Skin of body (tissue), 3 donors: ENCODE measurements at places on chromosomes 3 and 15. TPM values are rescaled to one million over a fixed set of nuclear protein-coding genes. Genes with fewer than 3 reads are reported as not detected.

Gene ADGRG7
- total RNA-seq, result 0.10 TPM

Gene TMCO5A
- total RNA-seq, result not detected

Gene GOLGA6B
- 0.10 TPM for total RNA-seq

Gene ANKRD63
- not detected for total RNA-seq

Gene SHC4
- total RNA-seq, result 3.5 TPM

Gene COLQ
- total RNA-seq, result 3.7 TPM

Gene RHOV
- 19.4 TPM for total RNA-seq

Gene SLC51A
- 0.49 TPM for total RNA-seq

DNA sequence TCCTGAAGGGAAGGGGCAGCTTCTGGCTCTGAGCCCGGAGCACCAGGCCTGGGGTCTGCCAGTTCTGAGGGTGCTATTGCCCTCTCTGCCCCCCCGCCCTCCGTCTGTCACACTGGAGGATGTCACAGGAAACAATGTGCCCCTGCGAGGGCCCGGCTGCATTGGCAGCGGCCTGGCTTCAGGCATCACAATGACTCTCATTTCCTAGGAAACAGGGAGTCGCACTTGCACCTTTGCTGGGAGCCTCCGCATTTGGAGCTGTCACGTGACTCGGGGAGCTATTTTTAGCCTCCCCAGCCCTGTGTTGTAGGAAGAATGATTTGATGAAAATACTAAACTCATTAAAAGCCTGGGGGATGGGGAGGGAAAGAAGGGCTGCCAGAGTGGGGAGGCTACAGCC, 518.9 kb downstream of the SHQ1 start:
- DNase-seq, result peak; percentile 35

- DNase-seq, result no peak
Measured at GRCh38 chr15:74400313-74400860, 32.9 kb upstream of the CYP11A1 start.

DNA sequence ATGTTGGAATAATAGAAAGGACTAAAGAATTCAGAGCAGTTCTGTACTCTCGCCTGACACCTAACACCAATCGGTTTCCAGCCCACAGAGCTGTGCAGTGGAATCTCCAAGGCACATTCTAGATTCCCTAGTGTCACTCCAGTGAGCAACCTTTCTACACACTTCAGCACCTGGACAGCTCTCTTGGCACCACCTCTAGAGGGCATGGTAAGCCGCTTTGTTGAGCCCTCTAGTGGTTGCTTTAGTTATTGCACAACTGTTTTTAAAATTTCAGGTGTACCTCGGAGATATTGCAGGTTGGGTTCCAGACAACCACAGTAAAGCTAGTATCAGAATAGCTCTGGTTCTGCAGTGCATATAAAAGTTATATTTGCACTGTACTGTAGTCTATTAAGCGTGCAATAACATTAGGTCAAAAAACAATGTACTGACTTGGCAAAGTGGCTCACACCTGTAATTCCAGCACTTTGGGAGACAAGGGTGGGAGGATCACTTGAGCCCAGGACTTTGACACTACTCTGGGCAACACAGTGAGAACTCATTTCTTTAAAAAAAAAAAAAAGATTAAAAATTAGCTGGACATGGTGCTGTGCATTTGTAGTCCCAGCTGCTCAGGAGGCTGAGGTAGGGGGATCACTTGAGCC, 26.5 kb upstream of the ERC2 start:
- peak; percentile 80 for DNase-seq

DNA sequence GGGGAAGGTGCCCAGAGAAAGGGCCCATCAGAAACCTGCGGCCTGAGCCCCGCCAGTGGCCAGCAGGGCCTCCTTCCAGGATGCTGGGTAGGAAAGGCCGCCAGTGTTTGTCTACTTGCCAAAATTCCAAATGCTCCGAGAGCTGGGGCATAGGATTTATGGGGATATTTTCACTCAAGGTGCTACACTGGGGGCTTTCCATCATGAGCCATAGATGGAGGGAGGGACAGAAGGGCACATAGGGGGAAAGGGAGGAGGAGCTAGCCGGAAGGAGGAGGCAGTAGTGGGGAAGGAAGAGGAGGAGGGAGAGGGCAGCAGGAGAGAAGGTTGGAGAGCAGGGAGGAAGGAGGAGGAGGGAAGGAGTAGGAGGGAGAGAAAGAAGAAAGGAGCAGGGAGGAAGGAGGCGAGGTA, 494.7 kb upstream of the PROK2 start:
- no peak for DNase-seq

GRCh38 chr15:69474291-69474690, 21.7 kb downstream of the RPLP1 start:
- no peak for DNase-seq

DNA sequence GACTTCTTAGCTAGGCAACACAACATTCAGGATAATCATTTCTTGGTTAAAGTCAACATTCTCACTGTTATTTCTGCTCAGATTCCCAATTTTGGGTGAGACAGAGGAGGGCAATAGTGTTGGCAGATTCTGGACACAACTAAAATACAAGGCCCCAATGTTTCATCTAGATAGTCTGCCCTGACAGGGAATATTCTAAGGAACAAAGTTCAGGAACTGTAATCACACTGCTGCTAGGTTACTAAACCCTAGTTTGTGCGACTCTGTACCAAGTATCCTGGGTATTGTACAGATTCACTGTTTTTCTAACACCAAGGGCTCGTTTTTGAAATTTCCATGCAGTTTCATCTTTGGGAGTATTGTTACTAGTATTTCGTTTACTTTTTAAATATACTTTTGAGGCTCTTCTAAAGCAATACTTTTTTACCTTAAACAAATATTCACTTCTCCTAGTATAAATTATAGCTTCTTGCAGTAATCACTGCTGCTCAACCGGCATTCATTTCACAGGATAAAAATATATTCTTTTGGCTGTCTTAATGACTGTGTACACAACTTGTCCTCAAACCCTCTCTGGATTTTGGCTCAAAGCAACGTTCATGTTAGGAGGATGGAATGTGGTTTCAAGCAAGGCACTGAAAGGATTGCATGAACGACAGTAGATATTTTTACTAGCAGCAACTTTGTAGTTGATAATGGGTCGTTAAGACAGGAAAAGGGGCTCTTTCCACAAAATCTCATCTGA, 167.4 kb downstream of the ADAMTS17 start:
- no peak for DNase-seq

GRCh38 chr3:188822004-188822403, 349.8 kb upstream of the TPRG1 start:
- DNase-seq, result no peak

DNA sequence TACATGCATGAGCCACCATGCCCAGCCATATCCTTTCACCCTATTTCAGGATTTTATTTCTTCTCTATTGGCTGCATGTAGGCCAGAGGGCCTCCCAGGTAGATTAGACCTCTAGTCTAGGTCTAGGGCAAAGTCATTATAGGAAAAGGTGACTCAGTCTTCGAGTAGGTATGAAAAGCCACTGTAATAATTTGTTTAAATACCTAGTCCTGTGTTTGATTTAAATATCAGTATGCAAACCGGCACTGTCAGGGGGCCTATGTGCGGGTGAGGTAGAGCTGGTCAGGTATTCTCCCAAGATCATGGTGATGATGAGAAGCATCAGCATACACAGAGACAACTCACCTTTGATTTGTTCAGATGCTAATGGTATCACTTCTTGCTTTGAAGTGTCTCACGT, 101.4 kb upstream of the UMPS start:
- DNase-seq, result no peak

- DNase-seq, result no peak
Measured at GRCh38 chr3:133874761-133875438, 20.8 kb downstream of the RAB6B start.
